ENCODE measurements at places on chromosomes 7 and 10. TPM values are rescaled to one million over a fixed set of nuclear protein-coding genes. Genes with fewer than 3 reads are reported as not detected.

PDGFA gene
- total RNA-seq, result 16.0 TPM

TIAL1 gene
- 201 TPM for total RNA-seq

ARPC1B gene
- total RNA-seq, result 208 TPM

DNA sequence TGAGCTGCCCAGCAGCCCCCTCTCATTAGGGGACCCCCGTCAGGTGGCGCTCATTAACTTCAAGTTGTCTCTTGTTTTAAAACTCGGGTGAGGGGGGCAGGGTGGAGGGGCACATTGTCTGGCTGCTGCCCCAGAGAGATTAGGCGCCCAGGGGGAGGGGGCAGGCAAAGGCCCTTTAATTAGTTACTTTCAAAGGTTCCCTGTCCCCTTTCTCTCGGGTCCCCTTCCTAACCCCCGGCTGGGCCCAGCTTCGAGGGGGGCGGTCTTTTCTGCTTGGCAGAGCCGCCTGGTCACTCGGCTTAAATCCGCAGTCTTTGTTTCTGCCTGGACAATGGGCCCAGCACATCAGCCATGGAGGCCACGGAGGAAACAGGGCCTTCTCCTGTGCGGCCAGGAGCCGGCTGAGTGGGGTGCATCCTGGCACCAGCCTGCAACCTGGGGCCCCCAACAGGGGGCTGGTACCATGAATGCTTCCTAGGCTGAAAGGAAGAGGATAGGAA lies 38.9 kb upstream of the SLF2 start:
- H3K4me3 ChIP-seq, result no peak overlapping the region
- no peak for DNase-seq
- no peak overlapping the region for H3K27ac ChIP-seq
- no peaks in the 10 kb centered on the region for H3K27me3 ChIP-seq
- peaks cover 5% of the 10 kb centered on the region for H3K4me1 ChIP-seq
- no peaks in the 10 kb centered on the region for H3K36me3 ChIP-seq

DNA sequence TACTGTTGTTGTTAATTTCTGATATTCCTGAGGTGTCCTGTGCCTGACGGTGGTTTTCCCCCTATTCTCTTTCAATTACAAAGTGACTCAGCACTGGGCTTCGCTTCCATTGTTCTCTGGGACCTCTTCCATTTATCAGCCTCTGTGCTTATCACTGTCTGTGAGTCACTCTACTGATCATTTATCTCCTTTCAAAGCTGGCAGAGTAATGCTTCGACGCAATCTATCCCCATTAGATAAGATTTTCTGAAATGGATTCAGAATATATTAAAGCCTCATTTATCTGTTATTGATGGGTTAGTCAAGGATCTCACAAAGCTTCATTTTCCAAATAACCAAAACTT lies 679.2 kb downstream of the SDK1 start:
- H3K27ac ChIP-seq, result no peak overlapping the region
- no peaks in the 10 kb centered on the region for H3K36me3 ChIP-seq
- no peak overlapping the region for H3K4me3 ChIP-seq

- H3K4me1 ChIP-seq, result no peaks in the 10 kb centered on the region
- no peak for DNase-seq
- H3K27ac ChIP-seq, result no peak overlapping the region
- no peaks in the 10 kb centered on the region for H3K27me3 ChIP-seq
- no peaks in the 10 kb centered on the region for H3K36me3 ChIP-seq
Measured at GRCh38 chr7:104584620-104585019, 256.2 kb downstream of the LHFPL3 start.

- H3K36me3 ChIP-seq, result no peaks in the 10 kb centered on the region
- no peaks in the 10 kb centered on the region for H3K27me3 ChIP-seq
- peaks cover 30% of the 10 kb centered on the region for H3K4me1 ChIP-seq
- peak; percentile 39 for DNase-seq
- peak overlapping the region; percentile 76 for H3K4me3 ChIP-seq
Measured at GRCh38 chr10:132232023-132232951, 45.5 kb downstream of the DPYSL4 start.

ST7 gene
- 7.2 TPM for total RNA-seq

- H3K27ac ChIP-seq, result peak overlapping the region; percentile 30
- DNase-seq, result no peak
- no peaks in the 10 kb centered on the region for H3K36me3 ChIP-seq
- no peaks in the 10 kb centered on the region for H3K27me3 ChIP-seq
- H3K4me1 ChIP-seq, result peaks cover 13% of the 10 kb centered on the region
- H3K4me3 ChIP-seq, result no peak overlapping the region
Measured at GRCh38 chr7:36565792-36566356, 158.4 kb downstream of the AOAH start.

GRCh38 chr10:31359979-31360378 lies 41.0 kb downstream of the ZEB1 start:
- no peaks in the 10 kb centered on the region for H3K27me3 ChIP-seq
- no peak overlapping the region for H3K4me3 ChIP-seq
- H3K27ac ChIP-seq, result no peak overlapping the region
- peaks cover 13% of the 10 kb centered on the region for H3K4me1 ChIP-seq
- H3K36me3 ChIP-seq, result peaks cover 11% of the 10 kb centered on the region

DDIT4 gene
- 1,119 TPM for total RNA-seq

GRCh38 chr10:43408331-43408709 lies 666 bp downstream of the HNRNPF start:
- DNase-seq, result no peak
- peaks cover 39% of the 10 kb centered on the region for H3K4me1 ChIP-seq
- H3K27me3 ChIP-seq, result no peaks in the 10 kb centered on the region

DNA sequence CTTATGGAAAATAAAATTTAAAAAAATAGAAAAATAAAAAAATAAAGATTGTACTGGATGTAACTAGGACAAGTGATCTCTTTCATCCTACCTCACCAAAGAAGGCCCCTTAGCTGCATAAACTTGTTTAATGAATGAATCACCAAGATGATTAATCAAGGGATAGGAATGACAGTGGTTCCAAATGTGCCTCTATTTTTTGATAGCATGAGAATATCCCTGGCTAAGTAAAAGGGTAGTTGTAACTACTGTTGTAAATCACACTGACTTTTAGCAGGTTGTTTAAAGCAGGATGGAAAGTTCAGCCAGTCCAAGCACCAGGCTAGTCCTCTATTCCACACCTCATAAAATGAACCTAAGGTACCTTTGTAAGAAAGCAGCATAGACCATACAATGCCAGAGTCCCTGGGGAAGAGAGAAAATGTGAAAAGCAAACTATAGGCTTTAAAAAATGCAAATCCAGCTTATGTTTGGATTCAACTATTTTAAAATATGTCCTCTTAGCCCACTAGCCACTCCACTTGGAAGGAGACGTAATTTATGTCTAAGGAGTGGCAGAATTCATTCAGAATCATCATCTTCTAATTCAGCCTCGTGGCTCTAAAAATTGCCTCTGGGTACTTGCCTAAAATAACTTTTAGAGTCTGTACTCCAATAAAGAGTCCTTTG lies 126.8 kb downstream of the SKIDA1 start:
- H3K4me1 ChIP-seq, result peaks cover 4% of the 10 kb centered on the region
- no peaks in the 10 kb centered on the region for H3K27me3 ChIP-seq
- H3K27ac ChIP-seq, result no peak overlapping the region
- no peak for DNase-seq
- H3K4me3 ChIP-seq, result no peak overlapping the region

PTPN20 gene
- 1.1 TPM for total RNA-seq

DNA sequence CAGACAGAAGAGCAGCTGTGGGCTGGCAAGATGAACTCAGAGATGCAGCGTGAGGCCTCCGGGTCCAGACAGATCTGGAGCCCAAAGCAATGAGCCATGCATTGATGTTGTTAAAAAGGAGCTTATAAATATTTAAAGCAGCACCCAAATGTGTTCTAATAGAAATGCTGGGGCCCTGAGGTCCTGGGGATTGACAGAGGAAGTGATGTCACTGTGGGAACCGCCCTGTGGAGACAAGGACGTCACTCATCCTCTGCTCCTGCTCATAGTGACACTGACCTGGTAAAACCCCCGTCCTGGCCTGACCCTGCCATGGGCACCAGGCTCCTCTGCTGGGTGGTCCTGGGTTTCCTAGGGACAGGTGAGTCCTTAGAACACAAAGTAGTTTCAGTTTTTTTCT lies 197.0 kb upstream of the PRSS58 start:
- no peaks in the 10 kb centered on the region for H3K36me3 ChIP-seq
- H3K27me3 ChIP-seq, result no peaks in the 10 kb centered on the region
- no peak for DNase-seq
- H3K4me1 ChIP-seq, result peaks cover 50% of the 10 kb centered on the region

DNA sequence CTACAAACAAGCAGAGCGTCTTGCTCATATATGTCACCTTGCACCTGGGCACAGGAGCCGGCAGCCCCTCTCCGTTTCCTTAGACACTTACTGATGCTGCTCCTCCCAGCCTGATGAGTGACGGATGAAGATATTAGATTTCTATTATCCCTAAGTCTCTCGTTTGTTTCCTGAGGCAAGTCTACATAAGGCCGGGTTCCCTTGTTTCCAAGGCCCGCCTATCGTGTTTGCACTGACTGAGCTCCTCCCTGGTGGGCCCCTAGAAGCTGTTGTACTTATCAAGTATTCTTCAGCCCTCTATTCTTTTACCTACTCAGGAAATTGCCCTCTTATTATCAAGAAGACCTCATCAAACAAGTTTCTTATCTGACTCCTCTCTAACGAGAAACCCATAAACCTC lies 18.5 kb downstream of the SH3PXD2A start:
- no peak overlapping the region for H3K27ac ChIP-seq
- DNase-seq, result no peak
- H3K36me3 ChIP-seq, result no peaks in the 10 kb centered on the region
- H3K27me3 ChIP-seq, result no peaks in the 10 kb centered on the region

DNA sequence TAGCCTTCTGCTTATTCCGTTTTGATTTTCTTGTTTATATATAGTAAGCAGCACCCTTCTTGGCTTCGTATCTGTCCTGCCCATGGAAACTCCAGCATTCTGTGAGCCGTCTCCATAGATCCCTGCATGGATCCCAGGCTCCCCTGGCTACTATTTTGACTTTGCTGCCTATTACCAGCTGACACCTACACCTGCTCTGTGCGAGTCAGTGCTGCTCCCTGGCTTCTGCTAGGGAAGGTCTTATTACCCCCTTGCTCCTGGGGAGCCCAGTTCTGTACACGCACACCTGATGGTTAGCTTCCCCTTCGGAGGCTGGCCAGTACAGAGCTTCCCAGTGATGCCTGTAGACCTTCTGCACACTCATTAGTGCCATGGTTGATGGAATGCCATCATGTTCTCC lies 35.4 kb downstream of the NACAD start:
- no peaks in the 10 kb centered on the region for H3K27me3 ChIP-seq
- H3K4me1 ChIP-seq, result peaks cover 57% of the 10 kb centered on the region
- H3K36me3 ChIP-seq, result peaks cover 26% of the 10 kb centered on the region
- H3K27ac ChIP-seq, result peak overlapping the region; percentile 7
- H3K4me3 ChIP-seq, result no peak overlapping the region

- no peak for DNase-seq
- H3K4me1 ChIP-seq, result no peaks in the 10 kb centered on the region
- H3K27me3 ChIP-seq, result peaks cover 6% of the 10 kb centered on the region
- no peak overlapping the region for H3K4me3 ChIP-seq
- no peak overlapping the region for H3K27ac ChIP-seq
Measured at GRCh38 chr7:113179313-113179712, 61.0 kb upstream of the SMIM30 start.

- H3K4me3 ChIP-seq, result no peak overlapping the region
- H3K27ac ChIP-seq, result no peak overlapping the region
- no peaks in the 10 kb centered on the region for H3K36me3 ChIP-seq
- no peak for DNase-seq
Measured at GRCh38 chr10:86600296-86600695, 54.1 kb upstream of the OPN4 start.
